Aorta (tissue), 5 donors: ENCODE measurements at places on chromosomes 1 and 21. TPM values are rescaled to one million over a fixed set of nuclear protein-coding genes. Genes with fewer than 3 reads are reported as not detected.

Gene HPCAL4
- total RNA-seq: not detected

GRCh38 chr1:118999348-119000071, 11.4 kb upstream of the TBX15 start:
- DNase-seq: no peak

- DNase-seq: peak; percentile 96
Measured at GRCh38 chr1:11012260-11013159, at the start of gene TARDBP. Gene TARDBP, plus strand, starts transcription at chr1:11012654. Its CDS starts 1,074 bp downstream, at chr1:11013728.

GRCh38 chr1:234586892-234587485, 23.0 kb downstream of the IRF2BP2 start:
- DNase-seq: no peak

DNA sequence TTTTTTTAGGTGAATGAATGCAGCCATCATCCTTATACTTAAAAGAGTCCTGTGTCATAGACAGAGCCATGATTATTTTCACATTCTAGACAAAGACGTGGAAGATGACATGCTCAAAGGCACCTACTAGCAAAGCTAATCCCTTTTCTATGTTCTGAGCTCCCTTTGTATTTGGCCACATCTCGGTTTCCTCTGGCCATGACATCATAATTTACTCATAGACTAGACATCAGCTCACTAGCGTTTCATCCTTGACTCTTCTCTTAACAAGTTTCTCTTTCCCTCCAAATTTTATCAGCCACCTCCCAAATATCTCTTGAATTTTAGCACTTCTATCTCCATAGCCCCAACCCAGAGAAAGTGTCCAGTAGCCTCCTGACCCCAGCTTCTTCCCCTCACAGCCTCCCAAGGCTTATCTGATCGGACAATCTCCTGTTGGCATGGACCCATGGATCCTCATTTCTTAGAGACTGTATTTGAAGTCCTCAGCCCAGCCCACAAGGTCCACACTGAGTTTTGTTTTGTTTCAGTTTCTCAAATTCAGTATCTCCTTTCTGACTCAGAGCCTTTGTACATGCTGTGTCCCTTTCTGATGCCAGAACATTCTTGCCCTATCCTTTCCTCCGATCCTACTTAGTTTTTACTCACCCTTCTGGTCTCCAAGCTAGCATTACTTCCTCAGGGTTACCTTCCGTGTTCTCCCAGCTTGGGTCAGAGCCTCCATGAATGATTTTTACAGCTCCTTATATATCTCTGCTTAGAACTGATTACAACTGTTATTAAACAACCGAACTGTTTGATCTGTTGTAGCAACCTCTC, 33.0 kb upstream of the EPS8L3 start:
- DNase-seq: no peak

Gene IFT25
- 39.5 TPM for total RNA-seq

- DNase-seq: no peak
Measured at GRCh38 chr1:228420968-228421826, 4.5 kb upstream of the TRIM17 start.

Gene FCGR3B
- total RNA-seq: 13.4 TPM

- DNase-seq: no peak
Measured at GRCh38 chr1:207958376-207959139, 47.6 kb upstream of the CD34 start.

DNA sequence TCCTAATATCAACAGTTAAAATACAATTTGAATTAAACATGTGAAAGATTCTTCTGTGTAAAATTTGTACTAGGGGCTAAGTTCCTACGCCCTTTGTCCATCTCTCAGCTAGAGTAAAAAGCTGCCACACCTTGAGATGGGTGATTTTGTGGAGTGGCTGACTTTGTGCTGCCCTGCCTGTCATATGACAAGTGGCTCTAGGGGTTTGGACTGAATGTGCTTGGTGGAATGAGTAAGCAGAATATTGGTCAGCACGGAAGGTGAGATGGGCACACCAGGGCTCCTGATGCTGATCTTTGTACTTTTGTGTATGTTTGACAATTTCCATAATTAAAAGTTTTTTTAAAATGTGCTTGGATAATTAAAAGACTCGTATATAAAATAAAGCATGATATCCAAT, 133.6 kb upstream of the SLC45A1 start:
- no peak for DNase-seq

DNA sequence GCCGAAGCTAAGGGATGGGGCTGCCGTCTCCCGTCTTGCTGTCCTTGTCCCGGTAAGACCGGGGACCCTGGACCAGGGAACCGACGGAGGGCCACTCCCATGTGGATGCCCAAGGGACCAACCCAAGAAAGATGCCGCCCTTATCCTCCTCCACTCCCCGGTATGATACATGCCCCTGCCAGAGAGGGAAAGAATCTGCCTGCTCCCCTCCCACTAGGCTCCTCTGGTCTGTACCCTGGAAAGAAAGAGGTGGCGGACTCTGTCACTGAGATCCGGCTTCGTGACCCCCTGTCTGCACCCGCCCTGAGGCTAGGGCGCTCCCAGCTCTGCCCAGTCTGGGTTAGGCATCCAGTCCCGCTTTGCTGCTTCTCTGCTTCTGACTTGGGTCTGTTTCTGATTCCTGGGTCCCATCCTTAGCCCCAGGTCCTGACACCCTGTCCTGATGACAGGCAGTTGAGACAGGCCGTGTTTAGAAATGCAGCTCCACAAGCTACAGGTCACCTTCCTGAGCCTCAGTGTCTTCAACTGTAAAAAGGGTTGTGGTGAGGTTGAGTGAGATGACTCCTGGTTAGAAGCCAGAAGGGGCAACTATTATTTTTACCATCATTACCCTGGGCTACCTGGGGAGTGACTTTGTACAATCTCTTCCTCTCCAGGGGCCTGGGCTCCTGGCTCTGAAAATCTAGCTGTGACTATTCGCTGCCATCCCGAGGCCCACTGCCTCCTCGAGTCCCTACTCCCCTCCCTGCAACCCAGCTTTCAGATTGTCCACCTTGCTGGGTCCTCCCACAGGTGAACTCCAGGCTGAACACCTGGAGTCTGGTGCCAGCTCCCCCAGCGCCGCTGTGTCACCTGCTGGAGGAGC, 3.7 kb downstream of the MATN1 start:
- DNase-seq: no peak
